ENCODE measurements at places on chromosomes 2 and 18.

DNA sequence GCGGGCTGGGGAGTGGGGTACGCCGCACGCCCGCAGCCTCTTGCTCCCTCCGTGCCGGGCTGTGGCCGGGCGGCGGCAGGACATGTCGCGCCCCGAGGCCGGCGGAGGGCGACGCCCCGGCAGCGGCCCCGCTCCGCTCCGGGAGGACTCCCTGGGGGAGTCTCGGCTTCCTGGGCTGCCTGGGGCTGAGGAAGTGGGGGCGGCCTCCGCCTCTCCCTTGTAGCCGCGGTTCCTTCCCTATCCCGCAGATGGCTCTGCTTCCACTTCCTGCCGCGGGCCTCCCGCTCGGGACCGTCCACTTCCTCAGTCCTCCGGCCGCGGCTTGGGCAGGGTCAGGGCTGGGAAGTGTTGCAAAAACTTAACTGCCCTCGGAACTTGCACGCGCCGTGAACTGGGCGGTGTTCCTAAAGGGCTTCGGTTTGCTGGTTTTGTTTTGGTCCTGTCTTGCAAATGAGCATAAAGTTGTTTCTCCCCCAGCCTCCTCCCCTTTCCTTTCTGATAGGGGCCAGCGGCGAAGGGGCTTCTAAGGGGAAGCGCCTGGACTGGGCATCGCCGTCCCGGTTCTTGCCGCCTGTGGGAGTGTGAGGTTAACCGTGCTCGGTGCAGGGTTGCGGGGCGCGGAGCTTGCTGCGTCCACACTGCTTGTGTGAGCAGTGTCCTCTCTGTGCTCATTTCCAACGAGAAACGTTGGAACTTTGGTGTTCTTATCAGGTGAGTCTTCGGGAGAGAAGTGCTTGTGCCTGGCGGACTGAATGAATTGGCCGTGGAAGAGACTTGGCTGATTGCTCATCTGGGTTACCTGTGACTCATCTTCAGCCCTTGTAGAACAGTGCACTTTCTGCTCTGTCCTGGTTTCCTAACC, 600 bp downstream of the RALB start:
- DNase-seq = peak; percentile 26

- no peak for DNase-seq
Observed at GRCh38 chr18:74514860-74515495, 18.8 kb downstream of the CNDP2 start.

DNA sequence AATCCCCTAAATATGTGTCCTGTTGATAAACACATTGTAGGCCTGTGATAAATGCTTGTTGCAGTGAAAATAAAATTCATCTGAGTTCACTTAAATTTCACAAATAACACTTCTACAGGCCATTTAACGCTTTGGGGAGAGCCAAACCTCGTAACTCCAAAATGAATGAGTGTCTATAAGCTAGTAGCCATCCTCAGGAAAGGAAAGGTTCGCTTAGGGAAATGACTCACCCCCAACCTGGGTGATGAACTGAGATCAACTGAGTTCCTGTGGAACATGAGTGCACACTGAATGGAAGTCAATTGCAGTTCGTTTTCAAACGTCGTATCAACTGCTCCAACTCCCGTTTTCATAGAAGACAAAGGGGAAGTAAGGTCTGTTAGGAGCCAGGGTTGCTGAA, 527.6 kb upstream of the ID2 start:
- no peak for DNase-seq

DNA sequence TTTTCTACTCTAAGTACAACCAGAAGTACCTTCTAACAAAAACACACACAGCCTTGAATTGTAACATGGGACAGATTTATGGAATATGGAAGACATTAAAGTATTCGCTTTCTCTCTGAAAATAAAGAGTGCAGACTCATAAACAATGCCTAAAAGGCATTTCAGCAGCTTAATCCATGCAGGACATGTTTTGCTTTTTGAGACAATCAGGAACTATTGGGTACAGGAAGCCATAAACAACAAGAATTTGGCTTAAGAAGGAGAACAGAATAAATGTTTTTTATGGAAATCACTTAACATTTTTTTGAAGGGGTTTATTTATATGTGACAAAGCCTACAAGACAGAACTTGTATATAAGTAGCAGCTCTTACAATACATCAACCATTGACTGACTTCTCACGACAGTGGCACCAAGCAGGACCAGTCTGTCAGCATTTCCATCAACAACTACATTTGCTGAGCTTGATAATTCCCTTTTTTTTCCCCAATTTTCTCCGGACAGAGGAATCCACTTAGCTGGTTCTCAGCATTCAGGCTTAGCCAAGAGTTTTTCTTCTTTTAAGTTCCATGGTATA, 140.1 kb downstream of the EXOC6B start:
- DNase-seq = no peak

GRCh38 chr2:124136110-124136509, 111.0 kb downstream of the CNTNAP5 start:
- DNase-seq = no peak

- DNase-seq = no peak
Observed at GRCh38 chr2:181396256-181397123, 60.7 kb upstream of the ITGA4 start.

DNA sequence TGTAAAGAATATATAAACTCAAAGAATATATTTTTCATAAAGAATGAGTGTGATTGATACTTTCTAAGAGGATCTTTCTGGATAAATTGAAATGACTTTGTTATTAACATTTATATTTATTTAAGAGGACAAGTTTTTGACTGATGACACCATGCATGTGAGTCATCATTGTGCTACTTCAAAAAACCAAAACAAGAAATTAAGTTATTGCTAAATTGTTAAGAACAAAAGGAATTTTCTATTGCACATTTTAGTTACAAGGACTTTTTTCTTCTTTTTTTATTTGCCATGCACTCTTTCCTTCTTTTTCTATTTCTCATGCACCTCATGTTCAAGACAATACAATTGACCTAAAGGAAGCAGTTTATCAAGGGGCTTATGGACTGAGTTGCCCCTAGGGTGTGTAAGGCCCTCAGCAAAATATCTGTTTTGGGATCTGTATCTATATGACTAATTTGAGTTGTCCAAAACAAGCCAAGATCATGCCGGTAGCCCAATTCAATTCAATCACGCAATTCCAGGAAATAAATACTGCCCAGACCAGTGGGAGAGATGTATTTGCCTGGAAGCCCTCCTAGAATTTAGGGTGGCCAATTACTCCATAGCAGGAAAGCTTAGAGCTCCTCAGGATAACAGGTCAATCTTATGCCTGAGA, 654.3 kb downstream of the METTL4 start:
- no peak for DNase-seq

DNA sequence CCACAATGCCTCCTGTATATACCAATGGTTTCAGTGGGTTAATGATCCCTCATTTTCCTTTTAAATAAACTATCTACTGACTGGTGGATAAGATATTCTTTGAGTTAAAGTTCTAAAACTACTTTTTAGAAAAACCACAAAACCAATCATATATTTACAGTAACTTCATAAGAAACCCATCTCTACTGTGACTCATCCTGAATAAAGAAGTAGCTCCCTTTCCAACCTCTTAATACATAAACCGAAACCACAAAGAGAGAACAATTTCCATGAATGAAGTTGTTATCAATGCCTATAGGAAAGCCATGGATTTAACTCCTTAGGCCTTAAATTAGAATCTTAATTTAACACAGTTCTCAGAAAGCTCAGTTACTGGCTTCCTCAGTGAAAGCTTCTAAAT, 227.0 kb upstream of the SMAD7 start:
- no peak for DNase-seq

- no peak for DNase-seq
Observed at GRCh38 chr2:16275661-16276060, 335.3 kb downstream of the MYCN start.

DNA sequence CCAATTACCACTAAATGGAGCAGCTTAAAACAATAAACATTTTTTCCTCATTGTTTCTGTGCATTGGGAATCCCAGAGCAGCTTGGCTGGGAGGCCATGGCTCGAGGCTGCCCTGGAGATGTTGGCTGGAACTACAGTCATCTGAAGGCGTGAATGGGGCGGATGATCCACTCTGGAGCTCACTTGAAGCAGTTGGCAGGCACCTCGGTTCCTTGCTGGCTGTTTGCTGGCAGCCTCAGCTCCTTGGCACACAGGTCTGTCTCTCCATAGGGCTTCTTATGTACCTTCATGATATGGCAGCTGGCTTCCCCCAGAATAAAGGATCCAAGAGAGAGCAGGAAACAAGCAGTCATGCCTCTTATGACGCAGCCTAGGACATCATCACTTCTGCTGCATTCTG, 227.0 kb upstream of the COPS8 start:
- DNase-seq = no peak

DNA sequence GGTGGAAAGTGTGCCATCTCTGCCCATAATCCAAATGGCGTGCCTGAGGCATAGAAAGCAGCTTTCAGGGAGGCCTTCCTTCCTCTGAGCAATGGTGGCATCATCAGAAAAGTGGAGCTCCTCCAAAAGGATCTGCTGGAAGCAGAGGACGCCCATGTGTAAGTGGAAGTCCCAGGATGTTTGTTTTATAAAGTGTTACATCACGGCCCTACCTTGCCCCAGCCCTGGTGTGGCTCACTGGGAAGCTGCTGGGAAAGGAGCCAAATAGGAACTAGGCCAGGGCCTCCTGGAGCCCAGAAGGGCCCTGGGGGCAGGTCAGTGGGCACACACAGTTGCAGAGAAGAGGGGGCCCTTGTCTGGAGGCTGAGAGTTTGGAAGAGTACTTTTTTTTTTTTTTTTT, 4.2 kb upstream of the ODC1 start:
- no peak for DNase-seq

GRCh38 chr2:17791121-17791816, 25.0 kb upstream of the MSGN1 start:
- DNase-seq = no peak

DNA sequence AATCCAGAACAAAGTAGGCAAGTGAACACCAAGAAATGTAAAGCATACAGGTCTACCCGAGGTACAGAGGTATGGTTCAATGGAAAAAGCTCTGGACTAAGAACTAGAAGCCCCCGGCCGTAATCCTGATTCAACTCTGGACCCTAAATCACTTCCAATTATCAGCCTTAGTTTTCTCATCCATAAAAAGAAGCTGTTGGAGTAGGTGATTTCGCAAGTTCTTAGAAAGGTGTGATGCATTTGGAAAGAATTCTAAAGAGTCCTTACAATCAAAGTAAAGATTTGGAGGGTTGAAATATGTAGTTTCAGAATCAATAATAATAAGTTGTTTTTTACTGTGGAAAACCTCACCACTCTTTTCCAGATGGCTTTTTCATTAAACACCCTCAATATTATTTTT, 622.1 kb upstream of the ID2 start:
- no peak for DNase-seq

DNA sequence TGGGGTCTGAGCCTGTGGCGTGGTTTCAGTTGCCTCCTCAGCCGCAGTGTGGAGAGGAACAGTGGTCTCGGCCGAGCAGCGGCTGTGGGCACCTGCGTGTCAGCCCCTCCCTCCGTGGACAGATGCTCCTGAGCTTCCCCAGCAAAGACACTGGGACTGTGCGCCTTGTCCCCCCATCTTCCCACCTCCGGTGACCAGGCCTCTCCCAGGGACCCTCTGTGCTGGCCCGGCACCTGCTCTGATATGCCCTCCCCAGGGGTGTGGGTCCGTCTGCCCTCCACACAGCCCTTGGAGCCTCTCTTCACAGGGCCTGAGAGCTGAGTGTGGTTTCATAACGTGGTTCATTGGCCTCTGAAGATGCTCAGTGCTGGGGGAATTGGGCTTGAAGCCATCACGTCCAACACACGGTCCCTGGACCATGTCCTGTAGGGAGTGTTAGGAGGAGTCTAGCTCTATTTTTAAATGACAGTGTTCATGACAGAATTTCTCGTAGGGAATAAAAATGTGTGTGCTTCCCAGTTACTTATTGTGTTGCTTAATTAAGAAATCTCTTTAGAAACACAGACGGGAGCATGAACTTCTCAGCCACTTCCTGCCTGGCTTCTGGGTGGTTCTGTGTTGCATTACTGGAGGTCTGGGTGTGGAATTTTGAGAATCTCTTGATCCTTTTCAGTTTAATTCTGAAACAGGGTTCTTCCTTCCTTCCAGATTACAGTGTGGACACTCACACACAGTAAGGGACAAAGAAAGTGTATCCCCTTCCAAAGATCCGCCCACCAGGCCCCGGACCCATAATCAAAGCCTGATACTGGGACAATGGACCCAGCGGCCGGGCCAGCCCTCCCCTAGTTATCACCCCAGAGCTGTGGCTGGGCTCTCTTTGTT, 110.7 kb downstream of the NFATC1 start:
- no peak for DNase-seq

DNA sequence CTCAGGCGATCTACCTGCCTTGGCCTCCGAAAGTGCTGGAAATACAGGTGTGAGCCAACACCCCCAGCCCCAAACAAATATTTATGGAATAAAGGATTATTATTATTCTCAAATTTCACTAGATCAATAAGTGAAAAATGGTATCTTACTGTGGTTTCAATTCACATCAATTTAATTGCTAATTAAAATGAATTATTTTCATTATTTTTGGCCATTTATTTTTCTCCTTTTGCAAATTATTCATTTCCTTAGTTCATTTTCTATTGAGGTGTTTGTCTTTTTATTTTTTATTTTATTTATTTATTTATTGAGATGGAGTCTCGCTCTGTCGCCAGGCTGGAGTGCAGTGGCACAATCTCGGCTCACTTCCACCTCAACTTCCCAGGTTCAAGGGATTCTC, 11.9 kb upstream of the HS6ST1 start:
- DNase-seq = no peak

DNA sequence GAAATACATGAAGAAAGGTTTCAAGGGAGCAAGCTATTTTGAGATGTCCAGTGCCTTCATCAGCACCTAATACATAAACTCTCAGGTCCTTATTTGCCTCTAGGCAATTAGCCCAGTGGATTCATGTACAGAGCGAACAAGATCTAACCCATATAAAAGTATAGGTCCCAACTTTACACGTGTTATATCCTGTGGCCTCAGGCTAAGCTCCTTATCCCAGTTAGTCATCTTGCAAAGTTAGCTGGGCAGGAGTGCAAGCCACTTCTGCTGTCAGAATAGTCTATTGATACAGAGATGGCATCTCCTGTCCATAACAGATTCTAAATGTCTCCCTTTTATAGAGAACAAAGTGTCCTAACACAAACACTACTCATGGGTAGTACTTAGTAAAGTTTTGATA, 203.9 kb upstream of the PIK3C3 start:
- no peak for DNase-seq

DNA sequence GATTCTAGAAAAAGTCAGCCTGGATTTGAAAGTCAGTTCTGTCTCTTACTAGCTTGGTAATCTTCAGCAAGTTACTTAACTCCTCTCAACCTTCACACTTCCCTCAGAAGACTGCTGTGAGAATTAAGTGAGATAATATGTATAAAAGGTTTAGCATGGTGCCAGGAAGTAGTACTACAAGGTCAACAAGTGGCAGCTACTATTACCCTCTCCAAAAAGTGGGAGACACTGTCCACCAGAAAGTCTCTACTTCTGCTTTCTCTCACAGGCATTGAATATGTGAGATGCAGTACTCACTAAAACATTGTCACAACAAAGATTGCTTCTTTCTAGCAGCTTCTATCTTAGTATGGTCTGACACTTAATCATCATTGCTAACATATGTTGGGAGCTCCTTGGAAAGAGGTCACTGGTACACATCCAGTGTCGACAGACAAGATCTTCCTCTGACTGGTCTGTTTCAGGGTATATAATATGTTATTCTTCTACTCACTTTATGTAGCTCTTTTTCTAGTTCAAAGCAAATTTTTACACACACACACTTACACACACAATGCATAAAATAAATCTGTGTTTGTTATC, 47.9 kb downstream of the DOCK10 start:
- no peak for DNase-seq

Measured in stimulated activated CD8-positive, alpha-beta memory T cell treated with anti-CD3 and anti-CD28 coated beads, Interleukin-4, amount 100 ng/mL, for 24 hours (primary cell).